ENCODE measurements at places on chromosomes 4 and X.
A peak's percentile ranks its signal among the peaks of the same experiment; 100 is the strongest.

DNA sequence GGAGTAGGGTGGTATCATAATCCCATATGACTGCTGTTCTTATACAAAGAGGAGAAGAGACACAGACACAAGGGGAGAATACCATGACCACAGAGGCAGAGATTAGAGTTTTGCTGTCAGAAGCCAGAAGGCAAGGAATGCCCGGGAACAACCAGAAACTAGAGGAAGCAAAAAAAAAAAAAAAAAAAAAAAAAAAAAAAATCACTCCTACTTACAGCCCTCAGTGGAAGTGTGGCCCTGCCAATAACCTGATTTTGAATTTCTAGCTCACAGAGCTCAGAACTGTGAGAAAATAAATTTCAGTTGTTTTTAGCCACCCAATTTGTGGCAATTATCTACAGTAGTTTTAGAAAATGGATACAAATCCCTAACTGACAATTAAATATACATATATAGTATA is 30.4 kb upstream of the UBE2NL start:
- DNase-seq: no peak

GRCh38 chr4:86556791-86557415 is 37.2 kb upstream of the PTPN13 start:
- no peak for DNase-seq

GRCh38 chrX:23901060-23901459 is 6.7 kb downstream of the APOO start:
- no peak for DNase-seq

DNA sequence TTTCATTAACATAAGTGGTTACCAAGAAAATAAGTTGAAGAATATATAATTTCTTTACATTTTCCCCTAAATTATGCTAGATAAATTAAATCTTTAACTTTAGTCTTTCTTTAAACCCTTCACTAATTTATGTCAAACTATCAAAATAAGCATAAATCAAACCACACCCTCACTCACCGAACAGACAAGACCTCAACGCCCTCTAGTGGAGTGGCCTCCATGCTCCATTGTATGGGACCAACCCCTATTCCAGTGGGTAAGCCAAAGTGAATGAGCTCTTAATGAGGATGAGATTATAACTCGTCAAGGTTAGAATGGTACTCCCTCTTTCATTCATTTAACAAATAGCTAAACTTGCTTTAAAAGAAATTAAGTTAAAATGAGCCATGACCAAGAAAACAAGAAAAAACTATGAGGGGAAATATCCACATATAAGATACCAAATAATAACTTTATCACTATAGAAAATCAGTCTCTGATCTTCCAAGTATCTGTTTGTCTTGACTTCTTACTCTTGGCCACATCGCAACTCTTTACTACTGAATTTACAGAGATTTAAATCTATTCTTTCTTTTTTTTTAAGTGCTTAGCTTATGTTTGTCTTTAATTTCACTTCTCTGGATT is 15.6 kb upstream of the BBS12 start:
- peak; percentile 45 for DNase-seq

- no peak for DNase-seq
These were observed 84.2 kb downstream of the CHIC1 start for GRCh38 chrX:73647212-73647611.

- DNase-seq: no peak
These were observed 39.1 kb downstream of the TMEM164 start for GRCh38 chrX:110041980-110042379.

GRCh38 chr4:120440730-120441129 is 374.1 kb upstream of the MAD2L1 start:
- DNase-seq: no peak

Measured in hypothalamus (tissue), 51 donors.